Activated T-helper 17 cell treated with anti-CD3 and anti-CD28 coated beads, Interleukin-2, amount 50 U/mL, for 72 hours (primary cell): ENCODE measurements at places on chromosomes 6 and 20. TPM values are rescaled to one million over a fixed set of nuclear protein-coding genes. Genes with fewer than 3 reads are reported as not detected.

Gene MUC21
- total RNA-seq: not detected

Gene TXLNB
- 0.24 TPM for total RNA-seq

Gene ENPP4
- 7.4 TPM for total RNA-seq

Gene STK35
- 25.9 TPM for total RNA-seq

Gene SPATS1
- not detected for total RNA-seq

Gene DNAH8
- 0.03 TPM for total RNA-seq

Gene PRPF6
- 97.4 TPM for total RNA-seq

Gene GCLC
- total RNA-seq: 36.1 TPM

Gene KDM1B
- total RNA-seq: 5.5 TPM

Gene NCOA7
- 59.9 TPM for total RNA-seq

Gene CLPSL2
- not detected for total RNA-seq

Gene PSMF1
- 102 TPM for total RNA-seq

Gene HLA-G
- 2.5 TPM for total RNA-seq

Gene FAM50B
- total RNA-seq: 13.9 TPM

Gene PRRT1
- total RNA-seq: 0.29 TPM

Gene PARD6B
- 7.8 TPM for total RNA-seq

Gene CDH22
- total RNA-seq: not detected

Gene SYCP2
- 6.7 TPM for total RNA-seq

Gene CSTF1
- 76.5 TPM for total RNA-seq

Gene SGK1
- total RNA-seq: 29.7 TPM

Gene ADAM33
- total RNA-seq: not detected

Gene VGLL2
- not detected for total RNA-seq

Gene RNF39
- total RNA-seq: not detected

Gene GJA10
- not detected for total RNA-seq
